Stimulated activated CD4-positive, alpha-beta T cell treated with anti-CD3 and anti-CD28 coated beads, Interleukin-4, amount 100 ng/mL, for 48 hours (primary cell): ENCODE measurements at places on chromosomes 4 and X.

- DNase-seq: no peak
Observed at GRCh38 chr4:8747467-8748235, 124.0 kb downstream of the HMX1 start.

DNA sequence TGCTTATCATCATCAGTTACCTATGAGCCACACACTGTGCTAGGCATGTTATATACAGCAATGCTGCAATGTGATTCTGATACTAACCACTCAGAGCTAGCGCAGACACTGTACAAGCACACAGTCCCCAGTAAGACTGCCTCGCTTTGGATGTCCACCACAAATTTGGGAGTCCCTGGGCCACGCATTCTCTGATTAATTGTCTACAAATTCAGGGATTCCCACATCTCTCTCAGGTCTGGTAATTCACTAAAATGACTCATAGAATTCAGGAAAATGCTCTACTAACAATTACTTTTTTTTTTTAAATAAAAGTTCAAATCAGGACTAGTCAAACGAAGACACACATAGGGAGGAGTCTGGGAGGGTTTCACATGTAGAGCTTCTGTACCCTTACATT, 652.1 kb upstream of the AADAT start:
- no peak for DNase-seq

GRCh38 chr4:66991521-66991920, 553.8 kb downstream of the CENPC start:
- DNase-seq: no peak

- DNase-seq: no peak
Observed at GRCh38 chr4:166165829-166166420, 292.9 kb downstream of the TLL1 start.

DNA sequence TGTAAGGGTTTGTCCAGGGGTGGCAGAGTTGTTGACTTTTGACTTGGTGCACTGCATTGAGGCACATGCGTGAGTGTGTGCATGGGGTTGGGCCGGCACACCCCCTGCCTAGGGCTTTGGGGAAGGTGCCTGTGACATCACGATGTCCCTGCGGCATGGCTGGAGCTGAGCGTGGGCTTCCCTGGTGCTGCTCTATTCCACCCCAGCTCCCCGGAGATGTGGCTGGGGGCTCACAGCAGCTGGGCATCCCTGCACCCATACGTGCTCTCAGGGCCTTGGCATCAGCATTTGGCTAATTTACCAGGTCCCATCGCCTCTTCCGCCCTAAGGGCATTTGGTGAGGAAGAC, 5.7 kb downstream of the PSAPL1 start:
- DNase-seq: no peak

- DNase-seq: no peak
Observed at GRCh38 chr4:169220854-169221411, 49.8 kb downstream of the SH3RF1 start.
